ENCODE measurements at places on chromosomes 6 and 20.

GRCh38 chr6:137361701-137362100, 132.5 kb downstream of the OLIG3 start:
- DNase-seq: no peak

- DNase-seq: no peak
These were observed 122.2 kb upstream of the FAM184A start for GRCh38 chr6:119200512-119201175.

GRCh38 chr20:22629927-22630326, 45.6 kb upstream of the FOXA2 start:
- DNase-seq: no peak

GRCh38 chr20:63006540-63007359, at the start of gene BHLHE23:
Gene BHLHE23 (minus strand): TSS chr20:63006964. CDS start chr20:63006774, 190 bp downstream.
- no peak for DNase-seq

- DNase-seq: peak; percentile 58
These were observed 6.8 kb upstream of the PI16 start for GRCh38 chr6:36947570-36948351.

DNA sequence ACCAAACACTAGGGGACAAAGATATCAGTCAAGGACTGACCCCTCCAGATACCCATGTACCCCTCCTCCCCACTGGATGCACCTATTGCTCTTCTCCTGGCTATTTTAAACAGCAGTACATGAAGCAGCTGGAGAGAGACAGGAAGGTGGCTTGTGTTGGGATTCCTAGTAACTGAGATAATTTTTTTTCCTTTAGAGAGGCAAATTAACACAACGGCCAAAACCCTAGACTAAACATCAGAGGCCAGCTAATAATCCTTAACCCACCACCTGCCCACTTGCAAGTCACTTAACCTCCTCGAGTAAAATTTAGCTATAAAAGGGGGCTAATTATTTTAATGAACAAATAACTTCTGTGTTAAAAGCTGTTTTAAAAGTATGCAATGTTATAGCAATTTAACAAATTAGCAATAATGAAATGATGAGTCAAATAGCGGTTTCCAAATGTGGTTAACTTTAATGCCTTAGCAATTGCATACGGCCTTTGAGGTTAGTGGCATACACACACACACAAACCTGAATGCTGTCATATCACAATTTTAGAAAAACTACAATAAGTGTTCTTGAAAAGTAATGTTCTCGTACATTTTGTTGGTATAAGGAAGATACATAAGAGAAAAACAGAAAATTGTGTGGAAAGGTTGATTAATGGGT, 151.7 kb downstream of the FRK start:
- DNase-seq: no peak

DNA sequence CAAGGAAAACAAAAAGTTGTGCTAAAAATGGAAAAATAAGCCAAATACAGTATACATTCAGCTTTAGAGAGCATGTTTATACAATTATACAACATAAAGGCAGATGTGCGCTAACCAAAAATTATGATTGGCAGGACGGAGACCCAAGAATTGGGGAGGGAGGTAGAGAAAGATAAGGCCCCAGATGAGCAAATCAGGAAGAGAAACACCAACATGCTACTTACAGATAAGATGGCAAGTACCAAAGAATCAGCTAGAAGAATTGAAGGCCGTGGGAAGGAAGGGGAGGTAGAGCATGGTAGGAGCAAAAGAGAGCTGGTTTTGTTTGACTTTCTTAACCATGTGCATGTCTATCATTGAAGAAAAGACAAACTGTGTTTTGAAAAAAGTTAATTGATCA, 45.4 kb downstream of the PRND start:
- no peak for DNase-seq

GRCh38 chr6:42007286-42008137, 42.8 kb upstream of the TAF8 start:
- no peak for DNase-seq

- DNase-seq: no peak
These were observed 8.3 kb upstream of the PRND start for GRCh38 chr20:4713401-4713800.

DNA sequence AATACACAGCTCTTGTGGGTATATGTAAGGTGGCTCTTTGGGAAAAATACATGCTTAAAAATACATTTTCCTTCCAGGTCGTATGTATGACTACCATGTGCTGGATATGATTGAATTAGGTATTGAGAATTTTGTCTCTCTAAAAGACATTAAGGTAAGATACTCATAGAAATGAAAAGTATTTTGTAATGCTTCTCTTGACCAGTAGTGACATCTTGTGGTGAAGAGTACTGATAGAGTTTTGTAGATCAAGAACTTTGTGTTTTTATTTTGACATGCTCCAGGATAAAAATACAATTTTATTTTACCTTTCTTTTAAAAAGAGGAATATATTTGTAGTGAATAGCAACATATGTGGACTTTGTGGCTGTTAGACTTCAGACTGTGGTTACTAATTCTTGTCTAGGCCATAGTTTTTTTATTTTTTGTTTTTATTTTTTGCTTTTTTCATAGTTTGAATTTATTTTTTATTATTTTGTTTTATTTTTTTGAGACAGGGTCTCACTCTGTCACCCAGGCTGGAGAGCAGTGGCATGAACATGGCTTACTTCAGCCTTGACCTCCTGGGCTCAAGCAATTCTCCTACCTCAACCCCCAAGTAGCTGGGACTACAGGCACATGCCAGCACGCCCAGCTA, 17.9 kb downstream of the RPF2 start:
- DNase-seq: no peak

DNA sequence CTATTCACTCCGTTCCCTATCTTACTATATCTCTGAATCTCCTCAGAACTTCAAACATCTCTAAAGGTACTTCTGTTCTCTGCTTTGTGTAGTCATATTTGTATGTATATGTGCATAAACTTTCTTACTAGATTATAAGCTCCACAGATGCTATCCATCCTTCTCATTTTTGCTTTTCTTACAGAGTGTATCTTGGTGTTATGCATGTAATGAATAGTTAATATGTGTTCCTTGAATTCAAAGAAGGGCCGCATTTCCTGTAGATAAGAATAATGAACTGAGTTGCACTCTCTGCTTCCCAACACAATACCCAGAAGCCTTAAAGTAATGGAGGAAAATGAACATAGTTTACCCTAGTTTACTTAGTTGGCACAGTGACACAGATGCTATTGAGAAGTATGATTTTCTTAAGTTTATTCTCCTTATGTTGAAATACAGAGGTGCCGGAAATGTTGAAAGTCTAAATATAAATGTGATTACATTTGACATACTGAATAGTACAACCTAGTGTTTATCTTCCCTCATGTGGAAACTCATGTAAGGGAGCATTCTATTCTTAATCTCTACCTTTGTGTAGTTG, 6.0 kb downstream of the NUS1 start:
- DNase-seq: no peak

DNA sequence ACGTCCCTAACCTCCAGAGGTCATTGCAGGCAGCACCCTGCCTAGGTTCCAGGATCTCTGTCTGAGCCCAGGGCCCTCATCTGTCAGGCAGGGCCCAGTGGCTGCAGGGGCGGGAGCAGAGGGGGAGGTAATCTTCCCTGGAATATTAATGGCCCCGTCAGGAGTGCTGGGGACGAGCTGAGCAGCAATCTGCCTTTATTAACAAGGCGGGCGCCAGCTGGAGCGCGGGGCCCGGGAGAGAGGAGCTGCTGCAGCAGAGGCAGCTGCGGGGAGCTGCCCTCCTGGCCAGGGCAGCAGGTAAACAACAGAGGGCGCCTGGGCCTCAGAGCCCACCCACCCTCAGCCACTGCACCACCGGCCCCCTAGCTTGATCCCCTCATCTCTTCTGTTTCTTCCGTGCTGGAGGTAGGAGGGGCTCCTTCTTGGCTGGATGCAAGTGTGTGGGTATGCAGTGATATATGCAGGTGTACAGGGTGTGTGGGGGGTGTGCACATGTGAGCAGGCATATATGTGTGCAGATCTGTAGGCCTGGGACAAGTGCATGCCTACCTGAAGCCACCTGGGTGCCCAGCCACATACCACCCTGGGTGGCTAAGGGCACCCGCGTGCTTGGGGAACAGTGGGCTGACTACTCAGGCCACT, 131.8 kb upstream of the MLN start:
- DNase-seq: no peak

Measured in thymus (tissue), 14 donors.